ENCODE measurements at places on chromosomes 2 and 18. TPM values are rescaled to one million over a fixed set of nuclear protein-coding genes. Genes with fewer than 3 reads are reported as not detected.

UGT1A5 gene
- not detected for total RNA-seq

LRATD1 gene
- total RNA-seq = 1.7 TPM

DNA sequence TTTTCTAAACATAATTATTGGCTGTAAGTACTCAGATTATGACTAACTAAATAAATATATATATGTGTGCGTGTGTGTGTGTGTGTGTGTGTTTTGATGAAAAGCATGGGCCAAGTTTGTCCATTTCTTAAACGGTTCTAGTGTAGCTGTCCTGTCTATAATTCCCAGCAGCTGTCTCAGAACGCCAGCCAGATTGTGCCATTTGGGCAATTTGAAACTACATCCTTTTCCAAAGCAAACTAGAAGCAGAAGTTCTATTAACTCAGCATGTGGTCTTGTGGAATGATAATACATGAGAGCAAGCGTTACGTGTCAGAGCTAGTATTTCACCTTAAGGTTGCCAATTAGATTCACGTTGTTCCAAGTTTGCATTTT is 1.7 kb downstream of the ARHGAP28 start:
- DNase-seq = peak; percentile 75

SERPINB11 gene
- total RNA-seq = not detected

PDE1A gene
- total RNA-seq = 1.7 TPM

DNA sequence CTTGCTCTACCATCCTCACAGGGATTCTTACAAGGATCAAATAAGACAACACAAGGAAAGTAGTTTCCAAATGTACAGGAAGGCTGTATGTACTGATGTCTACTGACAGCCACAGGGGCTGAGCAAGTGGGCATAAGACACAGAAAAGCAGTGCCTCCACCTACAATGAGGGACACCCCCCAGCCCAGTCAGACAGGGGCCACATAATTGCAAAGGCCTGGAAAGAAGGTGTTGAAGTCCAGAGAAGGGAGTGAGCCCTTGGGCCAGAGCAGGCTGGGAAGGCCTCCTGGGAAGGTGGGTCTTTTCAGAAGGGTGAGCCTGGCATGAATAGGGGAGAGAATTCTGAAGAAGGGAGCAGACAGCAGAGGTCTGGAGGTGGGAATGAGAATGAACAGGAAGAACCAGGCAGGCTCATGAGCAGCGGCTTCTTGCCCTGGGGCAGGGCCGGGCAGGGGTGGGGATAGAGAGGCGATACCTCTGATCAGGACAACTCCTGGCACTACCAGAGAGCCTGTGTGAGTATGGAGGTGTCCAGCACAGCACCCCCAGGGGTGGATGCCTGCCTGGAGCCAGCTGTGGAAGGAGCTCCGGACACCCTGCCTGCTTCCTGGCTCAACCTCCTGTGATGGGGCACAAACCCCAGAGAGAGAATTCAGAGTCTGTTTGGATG is 30.1 kb downstream of the HS1BP3 start:
- DNase-seq = no peak

MALL gene
- total RNA-seq = 2.2 TPM

DNA sequence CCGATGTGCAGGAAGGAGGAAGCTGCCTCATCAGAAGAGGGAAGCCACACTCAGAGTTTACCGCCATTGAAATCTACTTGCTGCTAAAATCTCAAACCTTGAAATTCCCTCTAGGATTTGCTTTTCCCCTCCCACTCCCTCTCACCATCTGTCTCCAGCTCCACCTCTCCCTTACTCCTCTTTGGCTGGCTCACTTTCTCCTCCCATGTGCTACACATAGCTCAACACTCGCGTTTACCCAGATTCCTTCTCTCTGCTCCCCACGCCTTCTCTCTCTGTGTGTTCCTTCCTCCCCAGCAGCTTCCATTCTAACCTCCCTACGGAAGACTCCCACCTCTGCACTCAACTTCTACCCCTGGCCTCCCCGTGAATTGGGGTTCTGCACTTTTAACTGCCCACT is 143.1 kb downstream of the DNER start:
- no peak for DNase-seq

HAAO gene
- 1.6 TPM for total RNA-seq

DNA sequence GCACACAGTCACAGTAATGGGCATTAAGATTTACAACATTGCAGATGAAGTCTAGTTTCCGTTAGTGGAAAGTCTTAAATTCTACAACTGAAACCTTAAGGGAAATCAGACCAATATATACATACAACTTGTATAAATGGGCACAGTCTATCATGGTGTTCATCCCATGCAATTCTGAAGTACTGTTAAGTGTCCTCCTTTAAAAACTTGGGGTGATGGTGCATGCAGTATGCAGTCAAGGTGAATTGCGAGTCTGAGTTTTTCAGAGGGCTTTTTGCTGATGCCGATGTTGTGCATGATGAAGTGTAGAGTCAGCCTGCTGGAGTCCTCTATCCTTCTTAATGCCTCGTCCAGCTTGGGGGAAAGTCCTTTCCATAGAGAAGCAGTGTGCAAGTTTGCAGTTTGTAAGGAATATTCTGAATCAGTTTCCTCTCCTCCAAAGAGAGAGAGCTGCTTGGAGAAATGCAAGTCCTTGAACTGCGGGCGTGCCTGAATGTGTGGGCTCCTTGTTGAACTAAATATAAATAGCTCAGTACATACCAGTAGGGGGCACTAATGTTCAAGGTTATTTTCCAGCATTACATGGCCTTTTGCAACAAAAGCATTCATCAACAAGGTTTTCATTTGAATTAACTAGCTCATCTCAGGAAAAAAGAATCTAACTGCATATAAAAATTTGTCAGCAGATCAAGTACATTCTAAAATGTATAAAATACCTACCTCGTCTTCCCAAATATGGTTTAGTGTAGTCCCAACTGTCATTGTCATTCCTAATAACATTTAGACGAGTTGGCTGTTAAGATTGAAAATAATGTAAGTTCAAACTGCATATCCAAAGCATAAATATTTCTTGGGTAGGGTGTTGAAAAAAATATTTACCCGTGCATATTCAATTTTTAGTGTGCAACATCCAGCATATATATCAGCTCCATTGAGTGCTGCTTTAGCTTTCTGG is 21.3 kb downstream of the HNRNPLL start:
- DNase-seq = peak; percentile 85

DNA sequence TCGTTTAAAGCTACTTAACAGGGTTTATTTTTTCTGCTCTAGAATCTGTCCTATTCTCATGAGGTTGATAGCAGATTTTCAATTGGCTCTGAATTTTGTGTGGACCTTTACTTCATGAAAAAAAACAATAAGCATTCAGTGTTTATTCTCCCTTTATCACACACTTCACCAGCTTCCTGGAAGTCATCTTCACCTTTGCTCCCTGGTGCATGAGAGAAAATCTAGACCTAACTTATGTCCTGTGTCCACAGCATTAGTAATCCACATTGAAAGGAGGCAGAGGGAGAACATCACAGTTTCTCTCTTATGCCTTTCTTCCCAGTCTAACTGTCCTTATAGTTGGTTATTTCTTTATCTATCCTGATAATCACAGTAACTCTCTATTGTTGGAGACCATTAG is 316.1 kb downstream of the PTH2R start:
- no peak for DNase-seq

GRCh38 chr2:85145116-85145820 is 12.1 kb downstream of the TCF7L1 start:
- no peak for DNase-seq
